ENCODE measurements at places on chromosomes 16 and 17.

- no peak for DNase-seq
These were observed 13.5 kb downstream of the KIAA0753 start for GRCh38 chr17:6627019-6627418.

GRCh38 chr17:50209472-50210239 is 8.2 kb upstream of the COL1A1 start:
- DNase-seq = no peak

DNA sequence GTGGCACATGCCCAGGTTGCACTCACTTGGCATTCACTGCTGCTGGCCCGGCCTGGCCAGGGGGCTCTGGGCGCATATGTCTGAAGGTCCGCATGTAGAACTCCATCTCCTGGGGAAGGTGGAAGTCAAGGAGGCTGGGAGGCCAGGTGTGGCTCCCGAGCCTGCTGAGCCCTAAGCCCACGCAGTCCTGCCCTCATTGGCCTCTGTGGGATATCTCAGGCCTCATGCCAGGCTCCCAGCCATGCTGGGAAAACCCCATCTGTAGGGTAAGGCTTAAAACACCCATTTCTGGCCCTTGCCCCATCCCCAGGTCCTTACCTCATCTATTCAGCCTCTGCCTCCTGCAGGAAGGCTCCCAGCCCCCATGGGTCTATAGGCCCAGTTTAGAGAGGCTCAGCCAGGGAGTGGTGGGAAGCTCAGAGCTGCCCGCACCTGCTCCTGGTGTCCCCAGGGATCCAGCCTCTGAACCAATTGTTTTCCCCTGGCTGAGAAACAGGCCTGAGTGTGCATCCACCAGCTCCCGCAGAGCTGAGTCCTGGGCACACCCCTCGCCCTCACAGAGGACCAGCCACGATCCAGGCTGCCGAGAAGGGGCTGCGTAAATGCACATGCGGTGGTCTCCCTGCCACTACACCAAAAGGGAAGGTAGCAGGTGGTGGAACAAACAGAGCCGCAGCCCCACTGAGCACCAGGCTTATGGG is 2.3 kb upstream of the TPPP3 start:
- no peak for DNase-seq

DNA sequence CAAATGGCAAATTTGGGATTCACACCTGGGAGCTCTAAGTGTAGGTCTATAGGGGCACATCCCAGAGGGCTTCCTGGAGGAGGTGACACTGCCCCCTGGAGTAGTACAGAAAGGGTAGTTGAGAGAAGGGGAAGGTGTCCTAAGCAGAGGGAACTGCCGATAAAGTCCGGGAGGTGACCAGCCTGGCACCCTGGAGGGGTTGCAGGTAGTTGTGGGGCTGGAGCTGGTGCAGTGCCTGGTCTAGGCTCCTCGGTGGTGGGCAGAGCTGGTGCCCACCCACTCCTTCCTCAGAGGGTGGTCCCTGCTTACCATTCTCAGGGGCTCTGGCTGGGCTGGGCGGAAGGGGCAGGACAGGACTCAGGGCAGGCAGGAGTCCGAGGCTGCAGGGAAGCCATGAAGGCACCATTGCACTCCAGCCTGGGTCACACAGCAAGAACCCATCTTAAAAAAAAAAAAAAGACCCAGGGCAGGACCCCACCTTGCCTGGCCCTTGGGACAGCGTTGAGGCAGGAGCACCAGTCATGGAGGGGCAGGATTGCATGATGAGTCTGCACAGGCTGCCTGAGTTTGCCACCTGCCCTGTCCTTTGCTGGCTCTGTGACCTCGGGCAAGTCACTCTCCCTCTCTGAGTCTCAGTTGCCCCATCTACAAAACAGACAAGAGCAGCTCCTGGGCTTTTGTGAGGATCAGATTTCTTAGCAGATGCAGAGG is 43.8 kb downstream of the LAT start:
- no peak for DNase-seq

- DNase-seq = no peak
These were observed 1377.6 kb downstream of the CDH11 start for GRCh38 chr16:63744077-63744874.

DNA sequence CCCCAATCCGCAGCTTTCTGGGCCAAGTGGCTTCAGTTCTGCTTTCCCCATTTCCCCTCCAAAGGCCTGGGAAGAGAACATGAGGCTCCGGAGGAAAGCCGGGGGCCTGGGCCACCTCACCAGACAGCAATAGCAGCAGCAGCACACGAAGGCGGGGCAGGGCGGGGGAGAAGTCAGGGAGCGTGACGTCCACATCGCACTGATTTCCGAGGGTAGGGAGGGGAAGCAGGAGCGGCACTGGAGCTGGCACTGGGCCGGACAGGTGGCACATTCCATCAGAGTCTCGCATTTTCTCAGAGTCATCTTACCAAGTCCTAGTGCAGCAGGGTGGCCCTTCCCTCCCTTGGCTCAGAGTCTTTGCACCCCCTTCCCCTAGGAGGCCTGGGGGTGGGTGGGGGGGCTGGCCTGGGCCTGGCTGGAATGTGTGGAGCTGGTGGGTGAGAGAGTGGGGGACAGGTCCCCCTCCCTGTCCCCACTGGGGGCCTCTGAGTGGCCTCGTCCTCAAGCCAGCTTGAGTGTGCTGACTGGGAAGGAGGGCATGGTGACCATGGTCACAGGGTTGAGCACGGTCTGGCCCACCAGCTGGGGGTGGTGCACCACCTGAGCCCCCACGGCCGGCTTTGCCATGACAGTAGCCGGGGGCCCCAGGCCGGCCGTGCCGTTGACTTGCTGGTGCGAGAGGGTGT is 14.3 kb downstream of the MNT start:
- DNase-seq = no peak

DNA sequence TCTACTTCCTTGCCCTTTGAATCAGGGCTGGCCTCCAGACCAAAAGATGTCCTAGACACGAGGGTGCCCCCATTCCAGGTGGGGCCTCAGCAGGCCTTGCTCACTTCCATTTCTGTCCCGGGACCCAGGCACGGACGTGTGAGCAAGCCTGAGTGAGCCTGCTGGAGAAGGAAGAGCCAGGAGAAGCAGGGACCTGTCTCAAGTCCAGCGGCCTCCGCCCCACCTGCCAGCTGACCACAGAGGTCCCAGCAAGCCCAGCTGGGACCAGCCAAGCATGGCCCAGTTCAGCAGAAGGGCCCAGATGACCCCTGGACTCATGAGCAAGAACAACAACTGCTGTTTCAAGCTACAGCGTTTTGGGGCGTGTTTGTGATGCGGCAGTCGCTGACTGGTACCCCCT is 24.7 kb downstream of the RBFOX3 start:
- no peak for DNase-seq
